ENCODE measurements at places on chromosomes 1 and 21. TPM values are rescaled to one million over a fixed set of nuclear protein-coding genes. Genes with fewer than 3 reads are reported as not detected.

- peak; percentile 3 for DNase-seq
Measured at GRCh38 chr1:245091171-245091621, 63.6 kb upstream of the KIF26B start.

DNA sequence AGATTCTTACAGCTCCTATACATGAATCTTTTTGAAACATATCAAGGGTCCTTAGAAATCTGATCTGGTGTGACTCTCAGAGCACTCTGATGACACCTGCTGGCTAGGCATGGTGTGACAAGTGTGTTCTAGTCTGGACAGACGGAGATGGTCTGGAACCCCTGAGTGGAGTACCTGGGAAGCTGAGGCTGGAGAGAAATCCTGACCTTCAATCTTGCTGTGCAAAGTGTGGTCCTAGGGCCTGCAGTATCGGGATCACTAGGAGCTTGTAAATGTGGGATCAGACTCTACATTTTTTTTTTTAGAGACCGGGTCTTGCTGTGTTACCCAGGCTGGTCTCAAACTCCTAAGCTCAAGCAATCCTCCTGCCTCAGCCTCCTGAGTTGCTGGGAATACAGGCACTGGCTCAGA, 78.6 kb upstream of the SOD1 start:
- DNase-seq: peak; percentile 63

DNA sequence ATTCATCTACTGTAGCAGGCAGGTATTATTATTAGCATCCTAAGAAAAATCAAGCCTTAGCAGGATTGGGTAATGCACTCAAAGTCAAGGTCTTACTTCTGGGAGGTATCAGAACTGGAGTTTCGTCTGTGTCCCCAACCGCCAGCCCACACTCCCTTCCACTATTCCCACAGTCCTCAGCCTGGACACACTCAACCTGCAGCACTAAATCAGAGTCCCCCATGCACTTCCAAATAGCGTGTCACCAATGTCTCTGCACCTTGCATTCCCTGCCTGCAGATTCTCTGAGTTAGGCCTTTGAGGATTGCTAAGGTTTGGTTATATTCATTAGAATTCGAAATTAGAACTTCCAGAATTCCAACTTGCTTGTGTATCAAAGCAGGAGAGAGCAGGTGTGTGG, 3.9 kb downstream of the LYPD8 start:
- no peak for DNase-seq

- peak; percentile 80 for DNase-seq
Measured at GRCh38 chr1:28965271-28965870, 51.0 kb downstream of the EPB41 start.

Gene DEPDC1
- total RNA-seq: 62.6 TPM

DNA sequence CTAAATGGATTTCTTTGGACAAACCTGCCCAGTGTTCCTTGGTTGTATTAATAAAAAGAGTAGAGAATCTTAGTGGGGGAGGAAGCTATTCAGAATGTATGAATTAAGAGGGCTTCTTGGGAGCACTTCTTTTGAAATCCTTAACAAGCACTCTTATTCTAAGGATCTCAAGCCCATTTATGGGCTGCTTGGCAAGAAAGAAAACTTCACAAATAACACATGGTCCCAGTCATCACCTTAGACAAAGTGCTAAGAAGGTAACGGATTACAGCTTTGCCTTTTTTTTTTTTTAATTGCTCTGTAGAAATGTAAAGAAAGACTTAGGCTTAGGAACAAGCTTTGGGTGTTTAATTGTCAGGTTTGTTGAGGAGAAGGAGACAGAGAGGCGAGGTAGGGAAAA, 76.6 kb upstream of the IPO9 start:
- no peak for DNase-seq

Gene COL24A1
- total RNA-seq: 0.69 TPM

- no peak for DNase-seq
Measured at GRCh38 chr1:44347280-44347679, 7.8 kb downstream of the ERI3 start.

- peak; percentile 93 for DNase-seq
Measured at GRCh38 chr1:24914226-24915069, 15.6 kb downstream of the RUNX3 start.

Gene OR2AK2
- total RNA-seq: not detected
